ENCODE measurements at places on chromosomes 5 and 9.

DNA sequence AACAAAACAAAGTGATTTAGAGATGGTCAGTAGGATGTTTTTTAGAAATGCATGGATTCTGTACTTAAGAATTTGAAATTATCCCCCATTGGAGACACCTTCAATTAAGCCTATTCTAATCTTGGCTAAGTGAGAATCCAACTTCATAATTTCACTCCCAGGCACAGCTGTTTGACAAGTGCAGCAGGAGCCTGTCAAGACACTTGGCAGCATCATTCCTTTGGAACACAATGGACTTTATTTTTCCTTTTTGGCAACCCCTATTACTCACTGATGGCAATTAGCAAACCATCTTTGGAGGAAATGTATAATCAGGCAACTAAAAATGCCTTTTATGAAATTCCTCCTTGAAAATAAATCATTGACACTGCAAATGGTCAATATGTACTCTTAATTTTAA lies 194.7 kb downstream of the GLIS3 start:
- no peak for DNase-seq

DNA sequence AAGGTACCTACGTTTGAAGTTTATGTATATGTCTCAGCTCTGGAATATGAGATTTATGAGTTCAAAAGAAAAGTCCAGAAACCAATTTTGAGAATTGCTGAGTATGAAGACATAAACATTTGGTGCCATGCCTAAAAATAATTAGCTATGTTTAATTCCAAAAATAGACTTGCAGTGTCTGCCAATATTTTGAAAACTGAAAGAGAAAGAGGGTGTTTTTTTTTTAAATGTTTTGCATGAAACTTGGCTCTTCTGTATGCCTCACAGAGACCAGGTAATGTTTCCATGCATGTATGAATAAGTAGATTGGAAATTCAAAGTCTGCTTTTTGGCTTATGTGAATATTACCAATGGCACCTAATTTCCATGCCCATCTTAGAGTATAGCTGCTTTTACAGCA lies 634.4 kb upstream of the C9orf72 start:
- DNase-seq: no peak

DNA sequence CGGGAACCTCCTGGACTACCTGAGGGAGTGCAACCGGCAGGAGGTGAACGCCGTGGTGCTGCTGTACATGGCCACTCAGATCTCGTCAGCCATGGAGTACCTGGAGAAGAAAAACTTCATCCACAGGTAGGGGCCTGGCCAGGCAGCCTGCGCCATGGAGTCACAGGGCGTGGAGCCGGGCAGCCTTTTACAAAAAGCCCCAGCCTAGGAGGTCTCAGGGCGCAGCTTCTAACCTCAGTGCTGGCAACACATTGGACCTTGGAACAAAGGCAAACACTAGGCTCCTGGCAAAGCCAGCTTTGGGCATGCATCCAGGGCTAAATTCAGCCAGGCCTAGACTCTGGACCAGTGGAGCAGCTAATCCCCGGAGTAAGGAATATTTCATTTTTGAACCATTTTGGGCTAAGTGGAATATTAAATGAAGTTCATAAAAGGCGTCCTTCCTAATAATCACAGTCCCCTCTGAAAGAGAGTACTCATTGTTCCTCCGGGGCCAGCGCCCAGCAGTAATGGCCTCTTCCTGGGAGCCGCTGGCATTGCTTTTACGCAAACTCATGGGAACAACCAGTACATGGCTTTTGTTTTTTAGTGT lies 23.6 kb downstream of the QRFP start:
- no peak for DNase-seq

- DNase-seq: no peak
These were observed 219.3 kb downstream of the KCNN2 start for GRCh38 chr5:114581136-114581535.

- DNase-seq: no peak
These were observed 503.4 kb downstream of the NFIB start for GRCh38 chr9:13810510-13810909.

DNA sequence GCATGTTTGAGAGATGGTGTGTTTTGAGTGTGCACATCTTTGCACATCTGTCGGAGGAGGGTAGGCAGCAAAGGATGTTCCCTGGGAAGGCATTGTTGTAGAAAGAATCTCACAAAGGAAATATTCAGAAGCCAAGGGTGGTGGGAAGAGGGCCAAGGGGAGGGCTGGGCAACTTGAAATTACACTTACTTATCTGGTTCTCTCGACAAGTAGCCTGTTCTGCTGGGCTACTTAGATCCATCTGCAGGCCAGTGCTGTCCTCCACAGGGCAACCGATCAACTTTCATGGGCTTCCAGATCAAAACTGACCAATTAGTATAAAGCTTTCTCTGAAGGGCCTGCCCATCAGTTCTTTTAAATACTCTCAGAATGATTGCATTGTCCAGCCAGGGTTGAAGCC lies 495.2 kb downstream of the GADD45G start:
- DNase-seq: no peak

- DNase-seq: no peak
These were observed 40.0 kb upstream of the PDZD2 start for GRCh38 chr5:31598640-31599611.

GRCh38 chr5:149887622-149888183 lies 56.9 kb downstream of the PDE6A start:
- DNase-seq: no peak

DNA sequence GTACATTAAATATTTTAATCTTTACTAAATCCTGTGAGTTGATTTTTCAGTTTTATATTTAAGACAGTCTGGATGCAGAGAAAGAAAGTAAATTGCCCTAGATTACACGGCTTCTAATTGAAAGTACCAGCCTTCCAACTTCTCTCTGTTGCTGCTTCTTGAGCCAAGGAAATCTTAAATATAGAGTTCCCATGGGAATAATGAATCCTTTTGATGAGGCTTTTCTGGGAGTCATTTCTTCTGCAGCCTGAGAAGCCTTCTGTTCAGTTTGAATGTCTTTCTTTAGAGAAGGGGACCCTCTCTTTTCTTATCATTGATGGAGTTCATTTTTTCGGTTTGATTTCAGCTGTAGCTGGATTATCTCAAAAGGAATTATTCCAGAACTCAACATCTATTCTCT lies 317.3 kb upstream of the PTPRD start:
- no peak for DNase-seq

- no peak for DNase-seq
These were observed 64.8 kb downstream of the DPYSL3 start for GRCh38 chr5:147445090-147445489.

DNA sequence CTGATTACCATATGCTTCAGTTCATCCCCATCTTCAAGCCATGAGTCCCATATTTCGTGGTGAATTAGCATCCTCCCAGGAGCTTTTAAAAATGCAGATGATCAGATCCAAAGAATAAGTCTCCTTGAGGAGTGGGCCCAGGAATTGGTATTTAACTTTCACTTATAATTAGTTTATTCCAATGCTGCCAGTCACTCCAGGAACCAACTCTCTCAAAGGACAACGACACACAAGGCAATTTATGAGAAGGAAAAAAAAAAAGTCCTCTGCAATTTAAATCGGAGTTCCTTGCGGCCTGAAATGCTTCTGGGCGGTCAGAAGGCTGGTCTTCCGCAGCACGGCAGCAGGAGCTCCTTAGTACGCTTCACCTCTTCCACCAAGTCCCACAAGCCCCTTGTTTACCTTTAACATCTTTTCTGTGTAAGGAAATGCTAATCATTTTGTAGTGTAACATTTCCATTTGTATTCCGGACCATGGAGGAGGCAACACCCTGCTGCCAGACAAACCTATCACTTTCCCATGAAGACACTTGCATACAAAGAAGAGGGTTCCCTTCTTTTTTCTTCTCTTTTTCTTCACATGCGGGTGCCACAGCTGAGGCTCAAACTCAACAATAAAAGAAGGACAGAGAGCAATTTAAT lies 16.3 kb upstream of the KCNV2 start:
- DNase-seq: no peak

- no peak for DNase-seq
These were observed 29.9 kb upstream of the SMU1 start for GRCh38 chr9:33106372-33106771.

- DNase-seq: no peak
These were observed 178.9 kb downstream of the DMRTA1 start for GRCh38 chr9:22625540-22625939.

GRCh38 chr5:176665517-176665916 lies 18.2 kb downstream of the TSPAN17 start:
- DNase-seq: no peak

DNA sequence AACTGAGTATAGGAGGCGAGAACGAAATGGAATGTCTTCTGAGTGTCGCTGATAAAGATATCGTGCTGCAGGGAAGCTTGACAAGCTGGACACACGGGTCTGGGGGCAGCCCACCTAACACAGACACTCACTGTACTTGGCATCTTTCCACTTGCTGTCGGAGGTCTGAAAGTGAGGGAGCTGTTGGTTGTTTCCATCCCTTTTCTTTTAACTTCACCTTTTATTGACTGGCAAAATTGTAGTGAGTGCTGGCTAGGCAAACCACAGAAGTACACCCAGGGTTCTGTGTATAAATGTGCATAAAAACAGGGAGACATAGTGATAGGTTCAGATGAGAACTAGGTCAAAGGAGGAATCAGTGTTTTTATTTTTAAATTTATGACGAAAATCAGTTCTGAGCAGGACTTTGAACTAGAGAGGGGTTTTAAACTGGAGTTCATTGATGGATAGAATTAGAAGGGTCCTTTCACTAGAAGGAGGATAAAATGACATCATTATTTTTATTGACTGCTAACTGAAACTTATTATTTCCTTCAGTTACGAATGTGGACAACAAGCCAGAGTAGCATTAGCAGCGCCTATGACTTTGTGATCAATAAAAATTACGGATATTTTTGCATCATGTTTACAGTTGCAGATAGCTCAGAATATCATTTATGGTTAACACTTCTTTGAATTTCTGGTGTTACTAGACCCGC lies 817 bp downstream of the GAPVD1 start:
- no peak for DNase-seq

GRCh38 chr5:126871441-126871840 lies 94.5 kb downstream of the LMNB1 start:
- no peak for DNase-seq

- DNase-seq: no peak
These were observed 14.9 kb upstream of the PITX1 start for GRCh38 chr5:135048930-135049329.

DNA sequence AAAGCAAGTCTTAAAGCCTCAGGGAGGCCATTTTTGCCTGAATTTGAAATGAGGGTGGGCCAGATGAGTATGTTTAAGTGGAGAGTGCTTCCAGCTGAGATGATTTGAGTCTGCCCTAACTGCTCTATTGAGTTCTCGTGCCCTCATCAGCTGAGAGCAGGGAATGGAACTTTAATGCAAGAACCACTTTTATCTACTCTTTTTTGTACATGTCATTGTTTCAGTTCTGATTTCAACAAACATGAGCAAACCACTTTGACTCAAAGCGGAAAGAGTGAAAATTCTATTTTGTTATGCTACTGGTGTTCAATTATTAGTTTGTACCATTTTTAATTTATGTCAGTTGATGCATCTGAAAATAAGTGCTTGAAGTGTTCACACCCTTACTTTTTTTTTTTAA lies 35.8 kb downstream of the DCAF10 start:
- no peak for DNase-seq

DNA sequence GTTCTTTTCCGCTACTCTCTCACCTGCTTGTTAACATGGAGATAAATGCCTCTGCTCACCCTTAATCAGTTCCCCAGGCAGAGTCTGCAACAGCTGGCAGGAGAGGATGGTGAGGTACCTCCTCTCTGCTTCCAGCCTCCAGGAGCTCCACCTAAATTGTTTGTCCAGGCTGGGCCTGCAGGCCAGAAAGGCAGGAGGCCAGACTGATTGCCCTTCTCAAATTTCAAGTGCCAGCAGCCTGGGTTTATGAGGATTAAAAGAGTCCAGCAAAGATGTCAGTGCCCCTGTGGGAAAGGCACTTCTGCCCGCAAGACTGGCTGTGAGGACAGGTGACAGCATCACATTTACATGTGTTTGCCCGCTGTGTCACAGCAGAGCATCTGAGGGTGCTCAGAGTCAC lies 19.8 kb downstream of the CORO2A start:
- DNase-seq: no peak

GRCh38 chr9:15182730-15183129 lies 124.3 kb downstream of the TTC39B start:
- DNase-seq: no peak

GRCh38 chr9:38031594-38031993 lies 37.4 kb downstream of the SHB start:
- no peak for DNase-seq

- peak; percentile 54 for DNase-seq
These were observed 130.3 kb downstream of the CDC42SE2 start for GRCh38 chr5:131394128-131394527.

DNA sequence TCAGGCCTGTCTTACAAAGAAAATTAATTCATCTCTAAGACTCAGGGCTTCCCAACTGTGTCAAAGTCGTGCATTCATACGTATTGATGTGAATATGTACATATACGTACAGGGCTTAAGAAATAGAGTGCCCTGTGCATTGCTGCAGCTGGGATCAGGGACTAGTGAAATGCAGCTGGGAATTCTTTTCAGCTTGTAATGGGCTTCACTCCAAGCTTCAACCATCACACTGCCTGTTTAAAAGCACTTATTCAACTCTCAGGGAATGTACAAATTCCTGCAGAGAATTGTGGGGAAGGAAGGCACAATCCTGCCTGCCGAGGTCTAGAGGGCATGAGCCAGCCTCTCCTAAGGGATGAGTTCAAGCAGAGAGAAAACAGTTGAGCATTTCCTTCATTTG lies 59.6 kb upstream of the MAN2A1 start:
- no peak for DNase-seq

DNA sequence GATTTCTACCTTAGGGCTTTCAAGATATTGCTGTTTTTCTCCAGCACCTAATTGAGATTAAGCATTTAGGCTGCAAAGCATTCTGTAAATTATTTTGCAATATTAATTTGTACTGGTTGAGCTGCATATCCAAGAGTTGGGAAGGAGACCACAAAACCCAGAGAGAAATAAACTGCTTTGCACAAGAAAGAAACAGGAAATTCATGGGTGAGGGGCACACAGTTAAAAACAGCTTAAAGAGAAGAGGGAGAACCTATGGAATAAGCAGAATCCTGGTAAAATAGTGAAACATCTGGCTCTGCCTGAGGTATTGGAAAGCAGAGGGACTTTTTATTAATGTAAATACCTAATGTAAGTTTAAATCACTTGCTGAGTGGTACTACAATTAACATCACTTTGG lies 243.0 kb downstream of the TMEM167A start:
- no peak for DNase-seq

DNA sequence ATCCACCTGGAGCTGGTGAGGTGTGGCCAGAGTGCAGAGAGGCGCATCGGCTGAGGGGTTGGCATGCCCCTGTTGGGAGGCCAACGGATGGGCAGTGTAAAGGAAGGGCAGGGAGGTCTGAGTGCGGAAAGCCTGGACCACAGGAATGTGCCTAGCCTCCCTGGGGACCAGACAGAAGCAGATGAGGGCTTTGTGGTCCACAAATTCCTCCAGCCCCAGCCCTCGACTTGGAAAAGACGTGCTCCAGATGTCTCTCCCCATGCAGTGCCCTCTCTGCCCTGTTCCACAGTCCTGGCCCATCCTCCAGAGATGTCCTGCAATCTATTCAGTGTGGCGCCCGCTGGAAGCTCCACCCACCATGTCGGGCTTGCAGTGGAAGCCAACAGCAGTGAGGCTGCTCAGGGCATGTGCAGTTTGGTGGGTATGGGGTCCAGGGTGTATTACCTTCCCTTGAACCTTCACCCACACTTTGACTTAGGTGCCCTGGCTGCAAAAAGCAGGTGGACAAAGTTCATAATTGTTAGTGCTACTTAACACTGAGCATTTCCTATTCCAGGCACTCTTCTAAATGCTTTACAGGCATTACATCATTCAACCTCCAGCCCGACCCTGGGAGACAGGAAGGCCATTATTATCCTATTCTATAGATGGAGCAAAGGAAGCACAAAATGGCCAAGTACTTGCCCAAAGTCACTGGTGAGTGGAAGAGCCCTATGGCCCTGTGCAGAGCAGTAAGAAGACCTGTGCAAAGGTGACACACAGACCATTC lies 120.2 kb upstream of the SLC25A48 start:
- no peak for DNase-seq

Measured in CD4-positive, alpha-beta T cell treated with Interleukin-6 for 4 hours (primary cell).